Anterior cingulate cortex (tissue), 58 donors: ENCODE measurements at places on chromosomes 5 and 9.

DNA sequence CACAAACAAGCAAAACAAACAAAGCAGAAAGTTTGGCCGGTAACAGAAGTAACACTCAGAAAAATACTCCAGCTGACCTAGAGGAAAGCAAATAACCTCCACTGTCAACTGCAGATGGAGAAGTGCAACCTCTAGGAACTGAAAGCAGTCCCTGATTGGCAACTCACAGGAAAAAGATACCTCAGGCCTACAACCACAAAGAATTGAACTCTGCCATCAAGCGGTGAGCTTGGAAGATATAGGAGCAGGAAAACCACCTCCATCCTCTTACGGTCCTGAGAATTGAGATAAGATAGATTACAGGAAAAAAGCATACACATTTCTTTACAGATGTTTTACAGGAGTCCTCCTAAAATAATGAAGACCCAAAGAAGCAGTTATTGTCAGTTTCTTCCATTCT is 184.5 kb downstream of the PDZD2 start:
- no peak for DNase-seq

GRCh38 chr5:79395296-79395695 is 118.6 kb downstream of the HOMER1 start:
- no peak for DNase-seq

GRCh38 chr9:124774129-124774978 is 2.6 kb upstream of the OLFML2A start:
- DNase-seq, result peak; percentile 49

DNA sequence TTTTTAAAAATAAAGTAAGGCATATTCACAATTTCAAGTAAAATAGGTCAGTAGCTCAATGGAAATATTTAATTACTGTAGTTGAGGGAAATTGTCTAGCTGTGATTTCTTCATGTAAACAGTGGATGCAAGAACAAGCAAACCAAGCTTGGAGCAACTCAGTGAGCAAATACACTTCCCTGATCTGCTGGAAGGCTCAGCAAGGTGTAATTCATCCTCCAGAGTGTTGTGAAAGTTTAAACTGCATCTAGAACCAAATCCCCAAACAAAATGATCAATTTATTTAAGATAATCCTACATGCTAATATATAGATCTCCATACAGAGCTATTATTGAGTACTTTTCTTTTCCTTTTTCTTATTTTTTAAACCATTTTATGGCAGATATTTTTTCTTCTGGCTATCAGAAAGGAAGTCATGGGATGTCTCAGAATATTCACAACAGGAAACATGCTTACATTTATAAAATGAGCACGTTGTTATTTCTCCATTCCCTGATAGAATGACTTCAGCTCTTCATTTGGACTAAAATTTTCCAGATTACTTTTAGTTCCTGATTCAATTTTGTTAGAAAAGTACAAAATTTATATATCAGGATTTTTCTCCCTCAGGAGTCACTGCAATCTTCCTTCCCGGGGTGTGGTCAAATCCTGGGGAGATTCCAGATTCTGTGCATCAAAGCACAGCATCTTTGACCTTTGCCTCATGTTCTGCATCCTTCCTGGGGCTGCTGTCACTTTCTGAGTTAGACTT is 219.2 kb upstream of the ELL2 start:
- DNase-seq, result no peak

DNA sequence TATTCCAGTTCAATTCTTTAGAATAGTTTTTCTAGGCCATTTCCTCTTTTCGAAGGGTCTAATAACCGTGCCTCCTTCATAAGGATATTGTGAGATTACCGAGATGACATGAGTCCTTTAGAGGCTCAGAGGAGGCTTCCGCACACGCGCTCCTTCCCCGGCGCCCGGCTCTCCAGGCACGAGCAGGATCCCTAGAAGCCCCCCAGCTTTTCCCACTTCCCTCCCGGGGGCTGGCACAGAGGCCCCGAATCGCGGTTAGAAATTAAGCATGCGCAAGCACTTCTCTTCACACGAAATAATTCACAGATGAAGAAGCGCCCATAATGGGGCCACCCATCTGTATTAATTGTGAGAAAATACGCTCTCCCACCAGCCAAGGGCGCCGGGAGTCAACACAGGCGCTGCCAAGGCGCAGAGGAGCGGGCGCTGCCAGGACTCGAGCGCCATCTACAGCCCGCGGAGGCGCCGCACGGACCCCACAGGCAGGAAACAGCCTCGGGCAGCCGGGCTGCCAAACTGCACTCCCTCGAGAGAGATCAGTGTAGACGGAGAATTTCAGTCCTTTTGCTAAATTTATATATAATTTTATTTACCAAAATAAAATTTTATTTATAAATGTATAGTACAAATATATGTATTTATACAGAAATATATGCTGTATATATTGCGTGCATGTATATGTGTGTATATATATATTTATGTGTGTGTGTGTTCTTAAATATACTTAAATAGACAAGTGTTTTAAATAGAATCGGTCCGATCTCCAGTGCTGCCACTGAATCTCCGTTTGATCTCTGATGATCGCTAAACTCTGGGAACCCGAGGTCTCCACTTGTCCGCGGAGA is 258.1 kb upstream of the NFIL3 start:
- DNase-seq, result peak; percentile 86

DNA sequence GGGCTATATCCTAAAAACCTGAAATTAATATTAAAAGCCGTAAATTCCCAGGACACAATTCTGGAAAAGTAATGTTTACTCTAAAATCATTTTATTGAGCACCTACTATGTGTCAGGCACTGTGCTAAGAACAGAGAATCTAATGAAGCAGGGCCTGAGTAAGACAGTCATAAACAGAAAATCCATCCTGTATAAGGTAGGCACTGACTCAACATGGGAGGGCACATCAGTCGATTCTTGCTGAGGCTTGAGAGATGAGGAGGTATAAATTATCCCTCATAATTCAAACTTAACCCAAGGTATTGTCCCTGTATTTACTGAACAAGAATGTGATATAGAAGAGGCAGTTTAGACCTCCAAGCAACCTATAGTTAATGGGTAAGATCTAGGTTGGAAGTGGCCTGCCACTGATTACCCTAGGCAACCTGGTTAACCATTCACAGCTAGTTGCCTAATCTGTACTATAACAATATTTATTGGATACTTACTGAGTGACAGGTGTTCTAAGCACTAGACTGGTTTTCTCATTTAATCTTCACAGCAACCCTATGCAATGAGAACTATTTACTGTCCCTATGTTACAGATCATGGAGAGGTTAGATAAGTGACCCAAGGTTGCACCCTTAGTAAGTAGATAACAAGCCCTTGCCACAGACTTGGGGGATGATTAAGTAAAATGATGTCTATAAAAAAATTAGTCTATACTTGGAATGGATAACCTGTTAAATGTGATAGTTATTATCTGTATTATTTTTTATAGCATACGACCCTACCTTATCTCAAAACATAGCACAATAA is 317.7 kb downstream of the PDE4D start:
- no peak for DNase-seq

DNA sequence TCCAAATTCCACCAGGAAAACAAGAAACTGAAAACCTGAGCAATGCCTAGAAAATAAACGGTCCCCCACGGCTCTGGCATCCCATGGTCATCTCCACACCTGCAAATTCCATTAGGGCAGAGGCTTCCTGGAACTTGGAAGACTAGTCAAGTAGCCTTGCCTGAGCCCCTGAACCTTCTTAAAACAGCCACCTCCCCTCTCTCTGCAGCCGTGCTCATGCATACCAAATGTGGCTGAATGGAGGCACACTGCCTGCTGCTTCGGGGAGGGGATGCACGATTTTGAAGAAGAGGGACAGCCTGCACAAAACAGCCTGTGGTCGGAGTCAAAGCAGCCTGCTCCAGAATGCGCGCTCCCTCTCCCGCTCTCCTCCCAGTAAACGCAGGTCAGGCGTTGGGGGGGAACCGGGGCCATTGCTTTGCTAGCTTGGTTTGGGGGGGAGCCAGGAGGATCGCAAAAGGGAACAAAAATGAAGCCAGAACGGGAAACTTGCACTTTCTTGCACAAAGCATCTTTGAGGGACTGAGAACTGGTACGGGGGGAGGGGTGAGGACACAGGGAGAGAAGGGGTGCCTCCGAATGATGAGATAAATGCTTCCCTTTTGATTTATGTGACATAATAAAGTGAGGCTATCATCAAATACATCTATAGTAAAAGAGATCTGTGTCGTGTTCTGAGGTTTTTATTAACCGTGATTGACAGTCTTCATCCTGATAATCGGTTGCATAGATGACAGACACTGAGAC is at the start of gene TRPM3:
Gene TRPM3, minus strand, starts transcription at position 347 of the 747 bp plus-strand sequence. Its CDS starts 267 bp downstream, at position 80.
- peak; percentile 12 for DNase-seq

- DNase-seq, result no peak
Measured at GRCh38 chr9:6525326-6526045, 112.5 kb downstream of the UHRF2 start.

DNA sequence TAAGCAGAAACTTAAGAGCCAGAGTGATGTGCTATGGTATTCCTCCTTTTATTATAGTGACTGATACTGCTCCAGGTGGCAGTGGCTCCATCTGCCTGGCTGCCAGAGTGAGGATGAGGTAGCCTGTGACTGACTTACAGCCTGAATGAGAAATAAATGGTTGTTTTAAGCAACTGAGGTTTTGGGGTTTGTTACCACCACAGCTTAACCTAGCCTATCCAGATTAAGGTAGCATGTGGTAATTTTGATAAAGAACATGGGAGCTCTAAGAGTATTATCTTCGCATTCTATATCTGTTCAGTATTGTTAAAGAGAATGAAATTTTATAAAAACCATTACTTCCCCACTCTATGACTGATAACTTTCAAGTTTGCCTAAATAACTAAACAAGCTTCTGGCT is 39.0 kb downstream of the GOLPH3 start:
- DNase-seq, result no peak

- no peak for DNase-seq
Measured at GRCh38 chr9:98575379-98576346, 133.1 kb downstream of the GABBR2 start.

DNA sequence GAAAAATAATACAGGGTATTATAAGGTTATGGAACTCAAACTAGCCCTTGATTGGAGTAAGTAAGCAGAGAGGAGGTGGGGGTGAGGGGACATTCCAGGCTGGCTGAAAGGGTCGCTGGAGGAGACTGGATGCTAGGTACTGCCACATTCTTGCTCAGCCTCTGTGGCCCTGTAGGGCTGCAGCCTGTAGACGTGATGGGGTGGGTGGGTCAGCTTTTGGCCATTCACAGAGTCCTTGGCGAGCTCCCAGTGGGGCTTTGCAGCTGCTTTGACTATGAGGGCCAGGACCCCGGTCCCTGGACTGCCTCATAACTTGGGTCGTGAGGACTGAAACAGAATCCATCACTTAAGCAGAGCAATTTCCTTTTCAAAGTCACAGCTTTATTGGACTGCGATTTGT is 4.2 kb upstream of the GDNF start:
- DNase-seq, result no peak

DNA sequence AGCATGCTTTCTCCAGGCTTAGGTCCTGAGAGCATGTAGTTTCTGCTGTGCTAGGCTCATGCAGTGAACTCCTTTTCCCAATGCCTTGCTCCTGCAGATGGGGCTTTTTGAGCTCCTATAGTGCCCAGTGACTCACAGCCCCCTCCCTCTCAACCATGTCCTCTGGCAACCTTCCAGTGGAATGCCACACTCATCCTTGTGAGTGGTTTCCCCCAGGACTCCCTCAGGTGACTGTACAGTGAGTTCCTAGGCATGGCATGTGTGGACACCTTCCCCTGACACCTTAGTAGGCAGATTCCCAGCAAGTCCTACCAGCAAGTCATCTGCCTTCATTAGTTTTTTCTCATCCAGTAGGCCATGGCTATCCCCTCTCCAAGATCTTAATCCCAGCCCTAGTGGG is 72.4 kb upstream of the CXCL14 start:
- DNase-seq, result no peak

DNA sequence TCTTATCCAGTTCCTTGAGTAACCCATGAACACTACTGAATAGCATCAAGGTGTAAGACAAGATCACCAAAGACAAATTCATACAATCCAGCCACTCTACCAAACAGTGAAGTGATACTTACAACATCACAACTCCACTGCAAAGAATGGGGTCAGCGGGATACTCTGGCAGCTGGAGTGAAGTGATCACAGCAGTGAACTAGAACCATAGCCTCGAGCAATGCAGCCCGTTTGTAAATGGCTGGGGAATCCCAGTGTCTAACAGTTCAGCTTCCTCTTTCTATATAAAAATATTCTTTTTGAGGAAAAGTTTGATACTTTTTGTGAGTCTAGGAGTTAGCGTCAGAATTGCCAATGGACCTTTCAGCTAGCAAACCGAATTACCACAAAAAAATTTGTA is 515.2 kb downstream of the ZNF608 start:
- no peak for DNase-seq

DNA sequence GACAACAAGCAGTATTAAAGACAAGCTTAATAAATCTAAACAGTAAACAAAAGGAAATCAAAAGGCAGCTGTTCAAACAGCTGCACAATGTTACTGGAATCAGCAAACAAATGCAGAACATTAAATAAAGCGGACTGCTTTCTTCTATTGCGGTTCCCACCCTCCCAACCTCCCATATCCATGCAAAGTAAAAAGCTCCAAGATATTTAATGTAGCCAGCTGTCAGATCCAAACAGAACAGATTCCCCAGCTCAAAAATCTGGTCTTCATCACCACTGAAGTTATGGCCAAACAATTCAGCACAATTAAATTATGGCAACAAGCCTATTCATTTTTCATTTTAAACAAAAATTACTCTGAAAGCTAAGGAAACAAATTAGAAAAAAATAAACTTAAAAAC is 75.9 kb downstream of the SLC38A9 start:
- no peak for DNase-seq
